ENCODE measurements at places on chromosomes 2 and 18. TPM values are rescaled to one million over a fixed set of nuclear protein-coding genes. Genes with fewer than 3 reads are reported as not detected.

DNA sequence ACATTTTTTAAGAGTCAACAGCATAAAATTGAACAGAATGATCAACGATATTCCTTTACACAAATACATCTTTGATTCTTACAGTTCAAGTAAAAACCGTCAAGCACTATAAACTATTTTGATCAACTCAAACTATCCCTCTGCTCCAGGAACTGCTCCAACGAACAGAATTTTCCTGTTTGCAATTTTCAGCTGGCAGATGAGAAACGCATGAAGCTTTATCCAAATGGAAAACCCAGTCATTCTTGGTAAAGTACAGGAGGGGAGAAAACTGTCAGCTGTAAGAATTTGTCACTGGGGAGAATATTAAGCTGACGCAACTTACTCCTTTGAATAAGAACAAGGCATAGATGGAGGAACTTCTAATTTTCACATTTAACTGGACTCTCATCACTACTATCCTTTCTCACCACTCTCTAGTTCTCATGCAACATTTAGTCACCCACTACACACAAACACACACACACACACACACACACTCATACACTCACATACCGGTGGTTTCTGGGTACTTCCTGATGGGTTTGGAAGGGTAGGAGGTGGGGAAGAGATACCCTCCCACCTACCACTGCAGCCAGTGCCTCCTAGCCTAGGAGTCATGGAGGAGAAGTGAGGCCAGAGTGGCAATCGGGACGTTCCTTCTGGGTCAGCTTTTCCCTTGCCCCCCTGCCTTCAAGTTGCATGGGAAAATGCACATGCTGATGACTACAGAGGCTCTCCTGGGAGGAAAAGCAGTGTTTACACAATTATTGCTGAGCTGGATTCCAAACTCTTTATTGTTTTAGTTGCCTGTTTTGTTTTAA, 54.0 kb upstream of the SPATS2L start:
- H3K4me1 ChIP-seq, result peaks cover 8% of the 10 kb centered on the region
- H3K27me3 ChIP-seq, result no peaks in the 10 kb centered on the region

DNA sequence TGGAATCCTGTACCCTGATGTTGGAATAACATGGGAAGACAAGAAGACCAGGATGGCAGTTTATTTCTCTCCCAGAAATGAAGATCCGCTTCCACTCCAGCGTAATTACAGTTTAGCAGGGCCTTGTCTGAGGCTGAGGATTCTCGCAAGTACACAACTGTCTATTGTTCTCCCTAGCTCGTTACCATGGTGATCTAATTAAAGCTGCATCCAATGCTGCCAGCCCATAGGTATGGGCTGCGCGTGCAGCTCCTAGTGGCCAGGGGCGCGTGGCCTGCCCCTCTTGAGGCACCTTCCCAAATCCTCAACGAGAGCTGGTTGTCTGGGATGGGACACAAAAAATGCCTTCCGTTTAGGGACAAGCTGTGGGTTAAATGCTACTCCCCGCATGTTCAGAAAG, 344.9 kb downstream of the CYRIA start:
- no peak overlapping the region for H3K27ac ChIP-seq
- H3K27me3 ChIP-seq, result no peaks in the 10 kb centered on the region
- no peak for DNase-seq
- H3K36me3 ChIP-seq, result no peaks in the 10 kb centered on the region
- H3K4me1 ChIP-seq, result no peaks in the 10 kb centered on the region

DNA sequence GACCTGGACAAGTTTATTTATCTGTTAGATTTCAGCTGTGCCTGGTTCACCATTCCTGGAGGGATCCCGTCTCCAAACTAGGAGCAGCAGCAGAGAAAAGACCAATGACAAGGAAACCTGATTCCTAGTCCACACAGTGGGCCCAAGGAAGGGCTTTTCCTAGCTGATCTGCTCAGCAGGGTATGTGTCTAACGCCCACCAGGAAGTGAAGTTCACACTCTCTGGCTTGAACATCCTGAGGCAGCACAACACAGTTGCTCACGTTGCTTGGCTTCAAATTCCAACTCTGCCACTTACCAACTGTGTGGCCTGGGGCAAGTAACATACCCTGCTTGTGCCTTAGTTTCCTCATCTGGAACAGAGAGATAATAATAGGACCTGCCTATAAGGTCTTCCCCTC, 42.9 kb downstream of the XDH start:
- H3K27ac ChIP-seq, result no peak overlapping the region
- H3K4me3 ChIP-seq, result no peak overlapping the region
- no peaks in the 10 kb centered on the region for H3K36me3 ChIP-seq
- H3K4me1 ChIP-seq, result no peaks in the 10 kb centered on the region

The RBM43 gene
- 9.4 TPM for total RNA-seq

DNA sequence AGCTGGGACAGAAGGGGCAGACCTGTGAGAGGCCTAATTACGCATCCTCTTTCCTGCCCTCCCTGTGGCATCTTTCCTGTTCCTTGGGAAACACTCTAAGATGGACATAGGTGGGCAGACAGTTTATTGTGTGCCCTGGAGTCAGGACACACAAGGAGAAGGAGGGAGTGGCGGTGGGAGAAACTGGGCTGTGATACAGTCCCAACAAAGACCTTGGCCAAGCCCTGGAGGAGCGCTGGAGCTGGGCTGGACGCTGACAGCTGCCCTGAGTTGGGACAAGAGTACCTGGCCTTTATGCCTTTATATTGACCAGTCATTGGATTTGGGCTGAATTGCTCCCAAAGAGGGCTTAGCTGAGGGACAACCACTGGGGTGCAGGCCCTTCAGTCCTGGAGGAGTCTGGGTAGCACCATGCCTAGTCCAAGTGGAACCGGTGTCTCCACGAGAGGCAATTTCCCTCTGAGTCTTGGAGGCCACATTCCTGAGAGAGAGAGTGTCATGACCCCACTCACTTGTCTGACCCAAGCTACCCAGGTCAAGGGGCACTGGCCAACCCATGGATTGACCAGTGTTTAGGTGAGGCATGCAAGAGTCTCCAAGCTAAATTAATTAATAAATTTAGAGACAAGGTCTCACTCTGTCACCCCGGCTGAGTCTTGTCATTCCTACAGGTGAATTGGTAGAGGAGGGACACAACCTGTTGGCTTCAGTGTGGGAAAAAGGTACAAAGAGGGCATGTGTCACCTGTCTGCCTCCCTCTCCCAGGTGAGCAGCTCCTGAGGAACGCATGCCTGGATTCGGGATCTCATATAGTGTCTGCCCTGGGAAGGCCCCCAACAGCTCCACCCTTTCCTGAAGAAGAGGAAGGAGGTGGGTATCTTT, 107.1 kb upstream of the ST3GAL5 start:
- no peak overlapping the region for H3K4me3 ChIP-seq
- H3K27me3 ChIP-seq, result no peaks in the 10 kb centered on the region
- H3K4me1 ChIP-seq, result peaks cover 62% of the 10 kb centered on the region
- H3K27ac ChIP-seq, result peak overlapping the region; percentile 85

DNA sequence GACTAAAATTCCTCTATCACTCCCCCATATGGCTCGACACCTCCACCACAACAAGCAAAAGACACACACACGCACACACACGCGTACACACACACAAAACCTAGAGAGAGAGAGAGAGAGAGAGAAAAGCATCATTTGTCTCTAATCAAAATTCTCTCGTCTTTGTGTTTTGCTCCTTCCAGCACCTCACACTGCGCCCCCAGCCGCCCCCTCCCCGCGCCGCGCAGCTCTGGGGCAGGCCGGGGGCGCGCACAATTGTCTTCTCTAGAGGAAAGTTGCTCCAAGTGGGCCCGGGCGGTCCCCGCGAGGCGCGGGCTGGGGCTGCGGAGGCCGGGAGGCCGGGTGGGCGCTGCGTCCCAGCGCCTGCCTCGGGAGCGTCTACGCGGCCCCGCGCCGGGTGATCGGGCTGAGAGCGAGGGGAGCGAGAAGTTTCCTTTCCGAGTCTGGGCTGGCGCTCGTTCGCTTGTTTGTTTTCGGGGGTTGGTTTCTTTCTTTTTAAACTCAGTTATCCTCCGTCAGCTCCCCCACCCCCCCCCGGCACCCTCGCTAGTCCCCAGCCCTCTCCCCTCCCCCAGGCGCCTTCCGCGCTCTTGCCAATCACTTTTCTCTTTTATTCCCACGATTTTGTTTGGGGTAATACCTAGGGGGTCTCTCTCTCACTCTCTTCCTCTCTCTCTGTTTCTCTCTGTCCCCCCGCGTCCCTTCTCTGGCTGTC, 4.1 kb downstream of the ZEB2 start:
- DNase-seq, result peak; percentile 77
- peak overlapping the region; percentile 63 for H3K4me3 ChIP-seq
- peak overlapping the region; percentile 97 for H3K27ac ChIP-seq
- peaks cover 10% of the 10 kb centered on the region for H3K4me1 ChIP-seq

DNA sequence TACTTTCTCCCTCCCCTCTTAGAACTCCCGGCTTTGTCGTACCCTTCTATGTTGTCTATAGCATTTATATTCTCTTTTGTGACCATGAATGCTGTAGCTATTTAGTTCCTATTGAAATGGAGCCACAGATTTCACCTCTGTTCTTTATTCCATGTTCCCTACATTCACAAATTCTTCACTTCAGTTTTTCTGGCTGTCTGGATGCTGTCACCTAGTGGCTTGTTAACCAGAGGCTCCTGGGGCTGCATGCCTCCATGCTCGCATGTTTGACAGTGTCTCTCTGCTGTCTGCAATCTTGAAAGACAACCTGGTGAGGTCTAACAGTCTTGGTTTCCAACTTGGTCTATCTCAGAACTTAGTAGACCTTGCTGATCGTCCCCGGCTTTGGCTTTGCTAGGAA, 48.2 kb downstream of the CFAP221 start:
- H3K4me1 ChIP-seq, result no peaks in the 10 kb centered on the region
- H3K36me3 ChIP-seq, result no peaks in the 10 kb centered on the region
- H3K4me3 ChIP-seq, result no peak overlapping the region
- DNase-seq, result no peak
- H3K27me3 ChIP-seq, result no peaks in the 10 kb centered on the region

- H3K4me1 ChIP-seq, result peaks cover 18% of the 10 kb centered on the region
- peaks cover 15% of the 10 kb centered on the region for H3K36me3 ChIP-seq
- no peak overlapping the region for H3K27ac ChIP-seq
- H3K27me3 ChIP-seq, result no peaks in the 10 kb centered on the region
These were observed 2.0 kb upstream of the ZFAND2B start for GRCh38 chr2:219204425-219205164.

The DLX1 gene
- total RNA-seq, result not detected

GRCh38 chr2:9950521-9951271, 797 bp upstream of the GRHL1 start:
- no peaks in the 10 kb centered on the region for H3K36me3 ChIP-seq
- peak; percentile 77 for DNase-seq
- peak overlapping the region; percentile 61 for H3K4me3 ChIP-seq
- H3K27me3 ChIP-seq, result peaks cover 3% of the 10 kb centered on the region
- H3K27ac ChIP-seq, result peak overlapping the region; percentile 24

Measured in upper lobe of right lung (tissue), 1 donor.